ENCODE measurements at places on chromosomes 7 and 10. TPM values are rescaled to one million over a fixed set of nuclear protein-coding genes. Genes with fewer than 3 reads are reported as not detected.

Gene TET1
- 0.04 TPM for polyA plus RNA-seq

Gene AGAP3
- 51.2 TPM for polyA plus RNA-seq

Gene RNF32
- polyA plus RNA-seq = 0.96 TPM

Gene MAD1L1
- 48.8 TPM for polyA plus RNA-seq

Gene POLR2J2
- 0.99 TPM for polyA plus RNA-seq

Gene LRRD1
- polyA plus RNA-seq = 0.09 TPM

Gene FUOM
- 47.9 TPM for polyA plus RNA-seq

Gene CCSER2
- polyA plus RNA-seq = 5.3 TPM

Gene AKR1C4
- polyA plus RNA-seq = not detected

Gene TAS2R5
- 1.0 TPM for polyA plus RNA-seq

Gene LEP
- 0.21 TPM for polyA plus RNA-seq

Gene IDI2
- polyA plus RNA-seq = not detected

Gene SEPTIN14
- not detected for polyA plus RNA-seq

Gene OPN4
- polyA plus RNA-seq = not detected

Gene EPHB6
- 11.3 TPM for polyA plus RNA-seq

Gene ZNF488
- not detected for polyA plus RNA-seq

Gene LDB3
- 0.30 TPM for polyA plus RNA-seq

Gene PPA1
- 120 TPM for polyA plus RNA-seq

Gene FAM149B1
- 11.9 TPM for polyA plus RNA-seq

Gene GPR15LG
- not detected for polyA plus RNA-seq

Gene STX1A
- polyA plus RNA-seq = 1.3 TPM

Gene GRM3
- polyA plus RNA-seq = not detected

Gene TMEM26
- 1.0 TPM for polyA plus RNA-seq

Gene AASS
- polyA plus RNA-seq = 2.9 TPM

Gene ZDHHC6
- 32.3 TPM for polyA plus RNA-seq

Gene STAG3
- polyA plus RNA-seq = 69.5 TPM

Gene TMEM176B
- polyA plus RNA-seq = 101 TPM

Gene SMC3
- polyA plus RNA-seq = 13.9 TPM

Gene TMEM225B
- 0.91 TPM for polyA plus RNA-seq

Gene KLF14
- polyA plus RNA-seq = 0.09 TPM

Gene CNNM1
- 0.07 TPM for polyA plus RNA-seq

Gene AMPH
- polyA plus RNA-seq = 0.09 TPM

Gene NAMPT
- 25.0 TPM for polyA plus RNA-seq

Gene OR2A1
- 0.16 TPM for polyA plus RNA-seq

Gene SLC13A1
- not detected for polyA plus RNA-seq

Gene SYT15
- polyA plus RNA-seq = 1.5 TPM

Gene ZNF25
- polyA plus RNA-seq = 7.3 TPM

Gene CRHR2
- not detected for polyA plus RNA-seq

Gene RPEL1
- polyA plus RNA-seq = not detected

Gene EN2
- polyA plus RNA-seq = 0.03 TPM

Gene EBF3
- 0.19 TPM for polyA plus RNA-seq

Gene DENND11
- polyA plus RNA-seq = 14.4 TPM

Gene VAX1
- not detected for polyA plus RNA-seq

Gene TSPAN13
- 53.0 TPM for polyA plus RNA-seq

Gene EPHA1
- 1.5 TPM for polyA plus RNA-seq

Gene TMEM273
- polyA plus RNA-seq = 29.3 TPM

Gene NKX1-2
- polyA plus RNA-seq = not detected

Gene CEP55
- polyA plus RNA-seq = 4.2 TPM

Gene NYAP1
- polyA plus RNA-seq = 0.14 TPM

Gene GTF2IRD1
- 3.1 TPM for polyA plus RNA-seq

Gene WEE2
- 0.04 TPM for polyA plus RNA-seq

Gene ITPRID1
- polyA plus RNA-seq = not detected

Gene PCLO
- 0.05 TPM for polyA plus RNA-seq

Gene GPR85
- 1.3 TPM for polyA plus RNA-seq

Gene FZD1
- 0.61 TPM for polyA plus RNA-seq
